ENCODE measurements at places on chromosomes 2 and 18.

- DNase-seq, result no peak
Measured at GRCh38 chr2:25115902-25116301, 52.5 kb downstream of the POMC start.

GRCh38 chr18:3411327-3411726 is 38.6 kb upstream of the TGIF1 start:
- no peak for DNase-seq

DNA sequence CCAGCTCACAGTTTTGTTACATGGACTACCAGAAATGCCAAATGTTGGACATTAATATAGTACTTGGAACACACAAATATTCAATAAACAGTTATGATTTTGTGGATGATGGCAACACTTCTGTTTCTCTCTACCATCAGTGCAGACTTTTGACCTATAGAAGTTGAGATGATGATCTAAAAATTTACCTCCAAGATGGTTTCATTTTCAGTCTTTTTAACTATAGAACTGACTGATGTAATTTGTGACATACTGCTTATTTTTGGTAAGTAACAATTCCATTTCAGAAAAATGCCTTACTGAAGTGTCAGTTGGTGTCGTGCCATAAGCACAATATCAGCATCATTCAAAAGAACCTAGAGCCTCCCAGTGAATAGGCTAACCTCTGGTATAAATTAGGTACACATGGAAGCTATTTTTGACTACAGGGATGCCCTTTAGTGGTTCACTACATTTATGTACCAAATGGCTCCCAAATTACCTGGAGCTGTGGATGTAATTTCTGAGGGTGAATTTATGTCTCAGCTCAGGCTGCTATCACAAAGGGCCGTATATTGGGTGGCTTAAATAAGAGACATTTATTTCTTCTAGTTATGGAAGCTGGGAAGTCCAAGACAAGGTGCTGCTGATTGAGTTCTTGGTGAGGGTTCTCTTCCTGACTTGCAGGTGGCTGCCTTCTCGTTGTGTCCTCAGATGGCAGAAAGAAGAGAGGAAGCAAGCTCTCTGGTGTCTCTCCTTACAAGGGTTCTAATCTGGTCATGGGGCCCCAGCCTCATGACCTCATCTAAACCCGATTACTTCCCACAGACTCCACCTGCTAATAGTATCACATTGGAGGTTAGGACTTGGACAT is 66.5 kb downstream of the ALPK2 start:
- DNase-seq, result no peak

DNA sequence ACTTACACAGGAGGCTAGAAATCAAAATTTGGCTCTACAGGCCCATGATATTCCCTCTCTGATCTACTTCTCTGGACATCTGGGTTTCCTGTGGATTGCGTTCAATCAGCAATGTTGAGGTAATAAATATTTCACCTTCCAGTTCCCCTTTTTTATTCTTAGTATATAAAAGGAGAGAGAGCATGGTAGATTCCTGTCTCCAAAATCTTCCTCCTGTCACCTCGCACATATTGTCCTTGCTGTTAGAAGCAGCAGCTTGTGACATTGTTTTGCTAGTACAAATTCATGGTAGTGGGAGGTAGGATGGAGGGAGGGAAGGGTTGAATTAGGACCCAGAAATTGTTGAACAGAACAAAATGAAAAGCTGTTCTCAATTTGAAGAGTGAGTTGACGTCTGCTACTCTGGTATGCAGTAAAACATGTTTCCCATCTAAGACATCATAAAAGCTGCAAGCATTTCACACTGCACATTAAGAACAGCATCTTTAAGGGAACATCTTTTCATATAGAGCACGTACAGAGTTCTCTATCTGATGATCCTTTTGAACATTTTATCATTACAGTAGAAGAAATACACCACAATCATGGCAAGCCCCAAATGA is 156.4 kb downstream of the RDH14 start:
- peak; percentile 30 for DNase-seq

DNA sequence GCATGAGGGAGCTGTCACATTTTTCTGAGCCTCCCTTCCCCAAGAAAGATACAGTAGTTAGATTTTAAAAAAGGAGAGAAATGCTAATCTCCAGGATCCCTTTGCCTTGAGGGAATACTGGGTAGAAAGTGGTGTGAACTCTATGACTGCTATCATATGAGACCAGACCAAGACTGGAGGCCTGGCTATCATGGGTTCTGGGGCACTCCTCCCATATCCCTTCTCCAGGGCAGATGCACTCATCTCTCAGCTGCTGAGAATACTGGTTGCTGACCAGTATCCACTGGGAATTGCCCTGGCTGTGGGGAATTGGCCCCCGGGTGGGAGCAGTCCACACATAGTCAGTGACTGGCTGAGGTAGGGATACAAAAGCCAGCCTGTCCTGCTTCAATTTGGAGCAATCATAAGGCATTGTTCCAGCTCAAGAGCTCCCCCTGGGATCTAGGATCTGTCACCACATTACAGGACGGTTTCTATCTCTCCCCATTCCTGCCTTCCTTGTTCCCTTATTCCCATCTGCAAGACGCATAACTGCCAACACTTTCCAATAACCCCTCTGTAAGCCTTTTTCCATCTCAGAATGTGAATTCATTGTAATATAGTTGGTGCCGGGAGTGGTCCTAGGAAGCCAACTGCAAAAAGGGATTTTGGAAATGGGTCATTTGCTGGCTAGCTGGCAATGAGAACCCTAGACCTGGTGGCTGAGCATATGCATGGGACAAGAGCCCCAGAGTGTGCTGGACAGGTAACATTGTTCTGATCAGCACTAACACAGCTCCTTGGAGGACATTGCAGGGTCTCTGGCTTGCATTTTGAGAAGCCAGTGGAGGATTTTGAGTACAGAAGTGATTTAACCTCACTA is 35.4 kb upstream of the REEP1 start:
- peak; percentile 56 for DNase-seq

DNA sequence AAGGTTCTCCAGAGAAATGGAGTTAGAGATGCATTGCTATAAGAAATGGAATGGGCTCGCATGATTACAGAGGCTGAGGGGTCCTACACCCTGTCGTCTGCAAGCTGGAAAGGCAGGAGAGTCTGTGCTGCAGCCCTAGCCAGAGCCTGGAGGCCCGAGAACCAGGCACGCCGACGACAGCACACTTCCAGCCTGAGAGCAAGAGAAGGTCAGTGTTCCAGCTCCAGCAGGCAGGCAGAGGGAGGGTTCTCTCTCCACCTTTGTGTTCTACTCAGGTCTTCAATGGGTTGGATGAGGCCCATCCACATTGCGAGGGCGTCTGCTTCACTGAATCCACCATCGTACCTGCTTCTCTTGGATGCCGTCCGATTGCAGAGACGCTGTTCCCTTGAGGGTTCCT is 177.6 kb upstream of the HDAC4 start:
- DNase-seq, result no peak

- DNase-seq, result peak; percentile 76
Measured at GRCh38 chr18:21826641-21827302, 86.2 kb downstream of the MIB1 start.

DNA sequence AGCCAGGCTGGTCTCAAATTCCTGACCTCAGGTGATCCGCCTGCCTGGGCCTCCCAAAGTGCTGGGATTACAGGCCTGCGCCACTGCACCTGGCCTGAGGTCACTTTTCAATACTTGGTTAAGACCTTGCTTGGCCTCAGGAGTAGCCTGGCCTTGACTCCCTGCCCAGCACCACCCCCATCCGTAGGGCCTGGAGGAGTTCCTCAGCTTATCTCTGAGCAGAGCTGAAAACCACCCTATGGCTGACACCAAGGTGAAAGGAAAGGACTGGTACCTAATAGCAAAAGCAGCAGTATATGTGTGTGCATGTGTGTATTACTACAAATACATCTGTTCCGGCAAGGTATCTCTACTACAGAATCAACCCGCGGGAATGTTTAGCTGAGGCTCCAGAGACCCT is 56.0 kb downstream of the STEAP3 start:
- DNase-seq, result no peak

- DNase-seq, result no peak
Measured at GRCh38 chr2:195022508-195022830, 634.6 kb upstream of the SLC39A10 start.

GRCh38 chr18:50654658-50655550 is 95.0 kb downstream of the MAPK4 start:
- peak; percentile 41 for DNase-seq

DNA sequence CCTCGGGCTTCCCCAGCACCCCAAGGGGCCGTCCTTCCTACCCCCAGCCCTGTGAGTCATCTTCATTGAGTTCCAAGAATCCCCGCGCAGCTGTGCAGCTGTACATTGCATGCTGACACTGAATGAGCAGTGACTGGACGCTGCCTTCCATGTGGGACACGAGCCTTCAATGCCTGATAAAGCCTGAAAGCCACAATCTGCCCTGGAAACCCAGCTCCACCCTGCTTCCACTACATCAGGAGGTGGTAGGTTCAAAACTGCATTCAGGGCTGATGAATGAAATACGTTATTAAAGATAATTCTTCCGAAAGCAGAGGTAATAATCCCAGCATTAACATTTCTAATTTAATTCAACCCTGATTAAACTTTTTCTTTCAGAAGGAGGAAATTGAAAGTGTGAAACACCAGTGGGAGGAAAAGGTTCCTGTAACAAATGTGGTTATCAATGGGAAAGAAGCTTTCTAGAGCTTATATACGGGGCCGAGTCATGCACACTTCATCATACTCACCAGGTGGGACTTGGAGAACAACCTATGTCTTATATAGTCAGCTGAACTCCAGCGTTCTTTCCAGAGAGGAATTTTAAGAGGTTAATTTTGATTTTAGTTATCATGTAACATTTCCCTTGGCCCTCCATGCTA is 360.1 kb downstream of the LPIN1 start:
- peak; percentile 48 for DNase-seq

- DNase-seq, result no peak
Measured at GRCh38 chr2:234492717-234493485, 4.0 kb downstream of the ARL4C start.

- no peak for DNase-seq
Measured at GRCh38 chr18:64806691-64807090, 657.8 kb upstream of the LINC00305 start.

- peak; percentile 88 for DNase-seq
Measured at GRCh38 chr2:224997802-224998201, 44.5 kb downstream of the DOCK10 start.

DNA sequence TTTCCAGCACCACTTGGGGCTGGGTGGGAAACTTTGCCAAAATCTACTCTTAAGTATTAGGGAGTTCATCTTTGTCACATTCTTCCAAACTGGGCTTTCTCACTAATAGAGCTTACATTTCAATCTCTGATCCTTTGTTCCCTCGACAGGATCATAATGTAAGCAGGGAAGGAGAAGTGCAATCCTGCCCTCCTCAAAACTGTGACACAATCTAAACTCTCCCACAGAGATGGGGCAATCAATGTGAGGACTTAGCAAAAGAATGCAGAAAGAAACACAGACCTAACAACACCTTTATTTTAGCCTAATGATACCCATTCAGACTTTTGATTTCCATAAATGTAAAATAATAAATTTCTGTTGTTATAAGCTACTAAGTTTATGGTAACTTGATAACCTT is 40.8 kb downstream of the DSEL start:
- DNase-seq, result no peak

DNA sequence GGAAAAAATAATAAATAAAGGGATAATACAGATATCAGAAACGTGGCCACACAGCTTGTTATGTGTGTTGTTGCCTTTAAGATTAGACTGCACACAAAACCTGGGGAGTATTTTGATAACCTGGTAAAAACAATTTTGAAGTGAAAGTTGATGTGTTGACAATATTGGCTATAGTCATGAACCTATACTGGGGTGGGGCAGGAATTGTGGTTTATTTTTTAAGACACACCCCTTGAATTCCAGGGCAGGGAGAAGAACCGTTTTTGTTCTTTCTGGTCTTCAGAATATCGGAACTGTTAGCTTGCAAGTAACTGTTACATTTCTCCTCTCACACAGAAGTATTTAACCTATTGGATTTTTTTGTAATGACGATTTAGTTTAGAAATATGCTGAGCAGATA is 80.4 kb downstream of the LIMS1 start:
- no peak for DNase-seq

- DNase-seq, result no peak
Measured at GRCh38 chr2:21282515-21282898, 158.7 kb downstream of the TDRD15 start.

GRCh38 chr2:53786352-53786704 is 425 bp downstream of the ASB3 start:
- DNase-seq, result no peak

DNA sequence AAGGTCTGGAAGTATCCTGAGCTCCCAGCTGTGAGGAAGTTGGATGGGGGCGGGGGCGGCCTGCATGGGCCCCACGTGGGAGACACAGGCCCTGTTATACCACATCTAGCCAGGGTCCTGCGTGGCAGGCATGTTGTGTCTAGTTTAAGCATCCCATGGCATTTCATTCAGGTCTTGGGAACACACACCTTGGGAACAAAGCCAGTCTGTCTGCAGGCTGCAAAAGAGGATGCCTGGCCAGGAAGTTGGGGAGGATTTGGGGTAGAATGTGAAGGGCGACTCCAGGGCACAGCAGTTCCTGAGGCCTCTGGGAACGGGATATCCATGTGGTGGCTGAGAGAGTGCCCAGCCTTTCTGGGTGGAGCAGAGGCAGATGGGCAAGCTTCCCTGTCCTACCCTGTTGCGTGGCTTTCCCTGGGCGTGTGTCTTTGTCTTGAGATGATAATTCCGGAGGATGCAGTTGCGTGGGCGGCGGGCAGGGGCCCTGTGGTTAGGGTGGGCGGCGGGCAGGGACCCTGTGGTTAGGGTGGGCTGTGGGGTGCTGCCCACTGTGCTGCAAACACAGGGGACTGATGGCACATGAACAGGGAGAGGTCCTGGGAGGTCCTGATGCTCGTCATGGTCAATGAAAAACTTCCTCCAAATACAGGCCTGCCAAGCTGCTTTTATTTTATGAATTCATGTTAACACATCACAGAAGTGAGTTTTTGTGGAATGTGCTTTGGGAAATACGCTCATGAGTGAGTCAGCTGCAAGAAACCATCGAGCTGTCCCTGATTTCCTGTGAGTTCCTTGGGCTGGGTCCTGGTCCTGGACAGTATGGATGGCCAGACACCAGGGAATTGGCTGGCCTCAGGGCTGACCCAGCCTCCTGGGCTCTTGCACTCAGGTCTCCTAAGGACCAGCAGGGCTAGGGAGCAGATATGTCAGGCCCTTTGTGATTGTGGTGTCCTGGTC is 90.0 kb upstream of the HS6ST1 start:
- DNase-seq, result peak; percentile 30

GRCh38 chr18:51668101-51668500 is 470.6 kb upstream of the MEX3C start:
- peak; percentile 77 for DNase-seq

DNA sequence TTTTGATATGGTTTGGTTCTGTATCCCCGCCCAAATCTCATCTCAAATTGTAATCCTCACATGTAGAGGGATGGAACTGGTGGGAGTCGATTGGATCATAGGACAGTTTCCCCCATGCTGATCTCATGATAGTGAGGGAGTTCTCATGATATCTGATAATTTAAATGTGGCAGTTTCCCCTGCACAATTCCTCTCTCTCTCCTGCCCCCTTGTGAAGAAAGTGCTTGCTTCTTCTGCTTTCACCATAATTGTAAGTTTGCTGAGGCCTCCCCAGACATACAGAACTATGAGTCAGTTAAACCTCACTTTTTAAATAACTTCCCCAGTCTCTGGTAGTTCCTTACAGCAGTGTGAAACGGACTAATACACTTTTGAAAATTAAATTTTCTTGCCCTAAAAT is 12.3 kb upstream of the KCNJ3 start:
- no peak for DNase-seq

- no peak for DNase-seq
Measured at GRCh38 chr2:8196316-8196715, 485.5 kb upstream of the ID2 start.
